ENCODE measurements at places on chromosomes 5 and 9.

- DNase-seq, result no peak
These were observed 50.2 kb upstream of the RIC1 start for GRCh38 chr9:5578698-5579085.

DNA sequence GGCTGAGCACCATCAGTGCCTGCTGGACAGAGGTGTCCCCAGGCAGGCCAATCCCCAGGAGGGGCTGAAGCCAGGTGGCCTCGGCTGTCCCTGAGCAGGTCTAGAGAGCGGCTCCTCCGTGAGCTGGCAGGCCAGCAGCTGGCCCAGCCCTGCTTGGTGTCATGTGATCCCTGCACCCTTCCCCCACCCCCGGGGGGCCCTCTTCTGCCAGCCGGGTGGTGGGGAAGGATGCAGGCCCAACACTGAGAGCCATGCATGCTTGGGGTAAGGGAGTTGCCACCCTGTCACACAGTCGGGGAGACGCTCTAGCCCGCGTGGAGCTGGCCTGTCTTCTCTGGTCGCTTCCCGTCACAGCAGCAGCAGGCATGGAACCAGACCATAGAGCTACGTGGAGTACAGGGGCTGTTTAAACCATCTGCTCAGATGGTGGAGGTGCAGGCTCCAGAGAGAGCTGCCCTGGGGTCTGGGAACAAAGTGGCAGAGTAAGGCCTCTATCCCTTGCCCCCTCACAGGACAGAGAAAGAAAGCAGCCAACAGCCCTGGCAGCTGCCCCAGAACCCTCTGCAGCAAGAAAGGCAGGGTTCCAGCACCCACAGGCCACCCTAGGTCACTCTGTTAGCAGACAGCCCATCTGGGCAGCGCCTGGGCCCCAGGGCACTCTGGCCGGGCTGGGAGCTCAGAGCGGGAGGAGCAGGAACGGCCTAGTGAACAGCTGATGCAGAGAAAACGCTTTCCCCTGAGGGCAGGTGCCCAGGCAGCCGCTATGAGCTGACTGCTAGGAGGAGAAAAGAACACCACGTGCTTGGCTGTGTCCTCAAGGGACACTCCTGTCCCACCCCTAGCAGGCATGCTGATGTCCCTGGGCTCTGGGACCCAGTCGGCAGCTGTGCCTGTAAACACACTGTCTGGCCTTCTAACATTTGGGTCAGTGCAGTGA lies 6.8 kb downstream of the RALGDS start:
- peak; percentile 49 for DNase-seq

- no peak for DNase-seq
These were observed 12.5 kb upstream of the OXCT1 start for GRCh38 chr5:41882765-41883164.

GRCh38 chr9:79708541-79708940 lies 136.8 kb downstream of the TLE4 start:
- no peak for DNase-seq

DNA sequence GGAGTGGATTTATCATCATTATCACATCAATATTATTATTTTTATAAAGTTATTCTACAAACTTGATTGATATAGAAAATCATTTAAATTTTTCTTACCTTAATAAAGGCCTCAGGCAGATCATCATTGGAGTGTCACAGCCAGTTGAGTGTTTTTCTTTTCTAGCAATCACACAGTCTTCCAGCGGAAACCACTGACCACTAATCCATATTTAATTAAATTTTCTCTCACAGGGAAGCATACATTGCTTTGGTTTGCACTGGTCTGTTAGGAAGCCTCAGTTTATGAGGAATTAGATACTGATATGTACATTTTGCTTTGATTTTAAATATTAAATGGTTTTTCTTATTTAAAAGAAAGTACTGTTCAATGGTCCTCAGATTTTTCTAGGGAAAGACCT lies 6.7 kb downstream of the SPZ1 start:
- no peak for DNase-seq

GRCh38 chr5:1177826-1178528 lies 23.4 kb upstream of the SLC6A19 start:
- DNase-seq, result no peak

GRCh38 chr5:20286512-20286911 lies 298.5 kb upstream of the CDH18 start:
- no peak for DNase-seq

GRCh38 chr5:102937894-102938293 lies 182.0 kb downstream of the GIN1 start:
- DNase-seq, result peak; percentile 7

DNA sequence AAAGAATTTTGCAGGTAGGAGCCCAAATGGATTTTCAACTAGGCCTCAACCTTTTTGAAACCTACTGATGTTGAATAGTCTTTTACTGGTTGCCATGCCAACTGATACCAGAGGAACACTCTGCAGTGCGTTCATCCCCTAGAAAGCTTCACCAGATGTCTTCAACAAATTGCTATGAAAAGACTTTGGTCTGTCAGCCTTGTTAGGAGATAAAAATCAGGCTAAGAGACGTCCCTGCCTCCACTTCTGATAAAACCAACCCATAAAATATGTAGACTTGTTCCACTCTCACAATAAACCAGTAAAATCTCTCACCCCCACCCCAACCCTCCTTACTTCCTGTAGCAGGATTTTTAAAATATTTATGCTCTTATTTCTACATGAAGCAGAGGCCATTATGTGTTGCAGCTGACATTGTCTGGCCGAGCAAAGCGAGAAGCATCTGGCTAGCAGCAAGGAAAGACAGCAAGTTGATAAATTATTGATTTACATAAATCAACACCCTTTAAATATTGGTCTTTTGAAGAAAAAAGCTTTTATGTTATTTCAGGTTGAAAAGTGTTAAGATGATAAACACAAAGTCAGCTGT lies 428.7 kb downstream of the ISL1 start:
- DNase-seq, result no peak

GRCh38 chr9:21121079-21121478 lies 20.6 kb downstream of the IFNW1 start:
- DNase-seq, result no peak

GRCh38 chr9:93264338-93265125 lies 80.6 kb downstream of the WNK2 start:
- DNase-seq, result no peak

GRCh38 chr9:126228111-126228780 lies 98.4 kb upstream of the MVB12B start:
- DNase-seq, result no peak

GRCh38 chr5:140319833-140320232 lies 16.9 kb upstream of the PFDN1 start:
- no peak for DNase-seq

GRCh38 chr5:1757511-1757910 lies 42.1 kb downstream of the MRPL36 start:
- no peak for DNase-seq

GRCh38 chr9:34999576-34999975 lies 10.0 kb downstream of the DNAJB5 start:
- no peak for DNase-seq

DNA sequence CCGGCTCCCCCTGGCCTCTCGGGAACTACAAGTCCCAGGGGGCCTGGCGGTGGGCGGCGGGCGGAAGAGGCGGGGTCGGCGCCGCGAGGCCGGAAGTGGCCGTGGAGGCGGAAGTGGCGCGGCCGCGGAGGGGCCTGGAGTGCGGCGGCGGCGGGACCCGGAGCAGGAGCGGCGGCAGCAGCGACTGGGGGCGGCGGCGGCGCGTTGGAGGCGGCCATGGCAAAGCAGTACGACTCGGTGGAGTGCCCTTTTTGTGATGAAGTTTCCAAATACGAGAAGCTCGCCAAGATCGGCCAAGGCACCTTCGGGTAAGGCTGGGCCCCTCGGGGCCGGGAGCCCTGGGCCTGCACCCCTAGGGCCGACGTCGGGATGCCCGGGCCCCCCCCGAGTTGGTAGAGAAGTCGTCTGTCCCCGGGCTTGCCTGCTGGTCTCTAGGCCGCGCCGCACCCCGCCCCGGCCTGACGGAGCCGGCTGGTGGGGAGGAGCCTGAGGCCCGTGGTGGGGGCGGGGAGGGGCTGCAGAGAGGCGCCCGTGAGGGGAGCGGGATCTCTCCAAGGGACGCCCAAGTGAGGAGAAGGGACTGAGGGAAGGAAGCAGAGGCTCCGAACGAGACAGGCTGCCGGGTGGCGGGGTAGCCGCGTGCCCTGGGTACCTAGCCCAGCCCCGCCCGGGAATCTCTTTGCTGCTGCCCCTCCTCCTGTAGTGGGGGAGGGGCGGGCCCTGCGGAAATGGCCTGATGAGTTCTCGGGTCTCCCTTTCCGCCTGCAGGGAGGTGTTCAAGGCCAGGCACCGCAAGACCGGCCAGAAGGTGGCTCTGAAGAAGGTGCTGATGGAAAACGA lies at the start of gene CDK9:
Gene CDK9 (plus strand): TSS at position 102 of the 840 bp plus-strand sequence. CDS start 115 bp downstream, at position 217.
- DNase-seq, result peak; percentile 88

GRCh38 chr5:143023411-143024096 lies 253.4 kb downstream of the ARHGAP26 start:
- no peak for DNase-seq

DNA sequence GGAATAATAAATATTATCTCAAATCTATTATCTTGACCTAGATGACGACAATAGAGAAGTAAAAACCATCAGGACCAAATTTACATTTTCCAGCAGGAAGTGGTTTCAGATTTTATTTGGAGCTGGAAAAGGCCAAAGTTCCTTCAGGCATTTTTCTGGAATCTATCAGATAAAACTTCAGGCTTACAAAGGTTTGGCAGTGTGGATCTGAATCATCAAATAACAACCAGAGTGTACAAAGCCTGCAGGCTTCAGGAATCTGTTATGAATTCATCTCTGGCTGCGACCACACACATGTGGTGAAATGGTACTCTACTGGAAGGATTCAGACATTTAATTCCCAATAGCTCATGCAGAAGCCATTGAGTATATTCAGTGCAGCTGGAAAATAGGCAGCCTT lies 726.4 kb upstream of the GRAMD2B start:
- peak; percentile 80 for DNase-seq

- DNase-seq, result no peak
These were observed 31.0 kb upstream of the NR3C1 start for GRCh38 chr5:143434261-143435209.

GRCh38 chr5:112254303-112254702 lies 164.8 kb downstream of the EPB41L4A start:
- no peak for DNase-seq

GRCh38 chr9:111610845-111611244 lies 11.4 kb upstream of the PTGR1 start:
- no peak for DNase-seq

GRCh38 chr9:2506321-2506720 lies 115.3 kb upstream of the VLDLR start:
- no peak for DNase-seq

GRCh38 chr9:19931098-19931890 lies 142.5 kb upstream of the SLC24A2 start:
- no peak for DNase-seq

- no peak for DNase-seq
These were observed 270.3 kb upstream of the VLDLR start for GRCh38 chr9:2351324-2351723.

- DNase-seq, result no peak
These were observed 68.8 kb downstream of the NPR3 start for GRCh38 chr5:32779754-32780415.

GRCh38 chr9:116504893-116505480 lies 182.1 kb upstream of the TRIM32 start:
- no peak for DNase-seq

- DNase-seq, result peak; percentile 67
These were observed 18.5 kb upstream of the ERMP1 start for GRCh38 chr9:5851445-5851844.

DNA sequence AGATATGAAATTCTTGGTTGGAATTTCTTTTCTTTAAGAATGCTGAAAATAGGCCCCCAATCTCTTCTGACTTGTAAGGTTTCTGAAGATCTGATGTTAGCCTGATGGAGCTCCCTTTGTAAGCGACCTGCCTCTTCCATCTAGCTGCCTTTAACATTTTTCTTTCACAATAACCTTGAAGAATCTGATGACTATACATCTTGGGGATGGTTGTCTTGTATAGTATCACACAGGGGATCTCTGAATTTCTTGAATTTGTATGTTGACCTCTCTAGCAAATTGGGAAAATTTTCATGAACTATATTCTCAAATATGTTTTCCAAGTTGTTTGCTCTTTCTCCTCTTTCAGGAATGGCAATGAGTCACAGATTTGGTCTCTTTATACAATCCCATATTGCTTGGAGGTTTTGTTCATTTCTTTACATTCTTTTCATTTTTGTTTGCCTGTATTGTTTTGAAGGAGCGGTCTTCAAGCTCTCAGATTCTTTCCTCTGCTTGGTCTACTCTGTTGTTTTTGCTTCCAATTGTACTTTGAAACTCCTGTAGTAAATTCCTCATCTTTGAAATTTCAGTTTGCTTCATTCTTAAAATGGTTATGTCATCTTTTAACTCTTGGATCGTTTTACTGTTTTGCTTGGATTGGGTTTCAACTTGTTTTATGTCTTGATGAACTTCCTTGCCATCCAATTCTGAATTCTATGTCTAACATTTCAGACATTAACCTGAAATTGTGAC lies 245.2 kb upstream of the TARS1 start:
- DNase-seq, result peak; percentile 89

DNA sequence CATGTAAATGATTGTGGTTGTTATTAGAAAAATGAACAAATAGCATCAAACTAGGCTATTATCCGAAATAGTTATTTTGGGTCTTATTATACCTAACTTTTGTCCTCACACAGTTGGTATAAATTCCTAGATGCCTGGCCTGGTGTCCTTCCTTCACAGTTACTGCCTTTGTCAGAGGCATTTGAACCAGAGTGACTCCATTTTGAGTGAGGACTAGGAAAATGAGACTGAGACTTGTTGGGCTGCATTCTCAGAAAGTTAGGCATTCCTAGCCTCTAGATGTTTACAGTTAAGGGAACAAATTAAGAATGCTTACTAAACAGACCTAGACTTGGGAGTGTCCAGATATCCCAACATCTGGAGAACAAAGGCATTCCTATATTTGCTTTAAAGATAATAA lies 283.5 kb upstream of the C9orf72 start:
- no peak for DNase-seq

- DNase-seq, result peak; percentile 3
These were observed 83.0 kb downstream of the SMC2 start for GRCh38 chr9:104177003-104177611.

GRCh38 chr9:33426843-33427293 lies 20.5 kb downstream of the AQP3 start:
- DNase-seq, result no peak

DNA sequence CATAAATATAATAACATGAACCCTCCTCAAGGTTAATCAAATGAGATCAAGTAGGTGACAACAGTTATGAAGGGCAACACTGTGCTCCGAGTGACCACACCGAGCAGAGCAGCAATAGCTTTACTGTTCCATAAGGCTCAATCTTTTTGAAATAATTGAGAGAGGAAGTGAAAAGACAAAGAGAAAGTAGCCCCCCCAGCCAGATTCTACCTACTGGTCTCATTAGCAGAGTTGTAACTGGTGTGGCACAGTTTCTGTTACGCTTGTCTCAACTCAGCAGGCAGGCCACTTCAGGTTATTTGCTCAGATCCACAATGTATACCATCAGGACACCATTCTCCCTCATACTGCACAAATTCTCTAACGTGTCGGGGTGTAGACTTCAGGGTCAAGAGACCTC lies 14.0 kb downstream of the PRUNE2 start:
- DNase-seq, result no peak
